Dermis microvascular lymphatic vessel endothelial cell (primary cell): ENCODE measurements at places on chromosomes 11 and 22.

GRCh38 chr11:64611869-64612646, 21.0 kb downstream of the SLC22A12 start:
- DNase-seq = no peak

GRCh38 chr22:40243891-40244290, 66.2 kb downstream of the TNRC6B start:
- no peak for DNase-seq

DNA sequence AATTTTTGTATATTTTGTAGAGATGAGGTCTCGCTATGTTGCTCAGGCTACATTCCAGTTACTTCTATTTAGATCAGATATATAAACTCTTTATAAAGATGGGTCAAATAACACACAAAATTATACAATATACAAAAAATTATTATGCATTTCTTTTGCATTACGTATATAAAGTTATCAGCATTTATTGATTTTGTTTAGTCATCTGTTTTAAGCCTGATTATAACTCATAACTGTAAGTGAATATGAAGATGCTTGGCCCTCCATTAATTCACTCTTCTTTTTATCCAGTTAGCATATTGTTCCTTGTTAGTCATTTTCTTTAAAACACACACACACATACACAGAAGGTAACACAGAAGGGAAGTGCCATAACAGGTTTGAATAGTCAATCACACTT, 14.5 kb downstream of the AQP11 start:
- no peak for DNase-seq

GRCh38 chr11:94882931-94883330, 90.4 kb downstream of the CWC15 start:
- peak; percentile 28 for DNase-seq

GRCh38 chr11:87809256-87809655, 366.0 kb downstream of the RAB38 start:
- DNase-seq = no peak

- no peak for DNase-seq
Observed at GRCh38 chr11:127268932-127269331, 268.4 kb upstream of the KIRREL3 start.

GRCh38 chr11:106706355-106706754, 311.9 kb downstream of the GUCY1A2 start:
- DNase-seq = no peak

DNA sequence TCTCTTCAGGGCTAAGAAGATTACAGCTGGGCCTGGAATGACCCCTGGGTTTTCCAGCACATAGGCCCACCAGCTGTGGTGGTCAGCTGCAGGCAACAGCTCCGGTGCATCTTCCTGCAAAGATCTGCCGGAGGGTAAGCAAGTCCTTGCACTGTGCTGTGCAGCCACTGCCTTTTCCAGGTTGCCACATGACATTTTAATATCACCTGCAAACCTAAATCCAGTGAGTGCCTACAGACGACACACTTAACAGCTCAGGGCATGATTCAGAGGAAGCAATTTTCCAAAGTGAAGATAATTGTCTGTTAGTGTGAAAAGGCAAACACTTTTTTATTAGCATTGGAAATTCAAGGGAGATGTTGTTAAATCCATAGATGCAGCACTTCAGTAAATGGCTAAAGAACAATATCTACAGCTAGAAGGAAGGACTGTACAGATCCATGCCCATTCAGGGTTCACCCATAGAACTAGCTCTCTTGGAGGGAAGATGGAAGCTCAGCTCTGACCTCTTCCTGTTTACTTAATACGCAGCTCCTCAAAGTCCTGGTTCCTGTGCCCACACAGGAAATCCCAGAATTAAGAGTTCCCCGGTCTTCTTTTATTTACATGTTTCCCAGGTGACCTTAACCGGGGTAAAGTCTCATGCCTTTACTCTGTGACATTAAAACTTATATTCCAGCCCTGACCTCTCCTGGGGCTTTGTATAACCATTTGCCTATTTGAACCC, 13.3 kb upstream of the NRIP3 start:
- DNase-seq = peak; percentile 1

- DNase-seq = no peak
Observed at GRCh38 chr11:107359701-107360100, 97.9 kb downstream of the CWF19L2 start.

DNA sequence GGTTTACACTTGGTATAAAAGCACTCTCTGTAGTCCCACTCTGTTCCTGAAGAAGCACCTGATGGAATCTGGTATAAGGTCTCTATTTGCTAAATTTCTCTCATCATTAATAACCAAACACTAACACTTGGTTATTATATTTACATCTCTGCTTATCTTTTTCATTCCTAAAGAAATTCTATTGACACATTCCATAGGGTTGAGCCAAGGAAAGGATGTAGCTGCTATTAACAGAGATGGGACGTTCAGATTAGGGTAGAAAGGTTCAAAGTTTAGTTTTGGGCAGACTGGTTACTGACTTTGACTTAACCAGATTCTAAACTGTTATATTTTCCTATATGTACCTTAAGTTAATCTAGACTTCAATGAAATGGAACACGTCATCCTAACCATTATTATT, 91.5 kb downstream of the RSF1 start:
- no peak for DNase-seq

DNA sequence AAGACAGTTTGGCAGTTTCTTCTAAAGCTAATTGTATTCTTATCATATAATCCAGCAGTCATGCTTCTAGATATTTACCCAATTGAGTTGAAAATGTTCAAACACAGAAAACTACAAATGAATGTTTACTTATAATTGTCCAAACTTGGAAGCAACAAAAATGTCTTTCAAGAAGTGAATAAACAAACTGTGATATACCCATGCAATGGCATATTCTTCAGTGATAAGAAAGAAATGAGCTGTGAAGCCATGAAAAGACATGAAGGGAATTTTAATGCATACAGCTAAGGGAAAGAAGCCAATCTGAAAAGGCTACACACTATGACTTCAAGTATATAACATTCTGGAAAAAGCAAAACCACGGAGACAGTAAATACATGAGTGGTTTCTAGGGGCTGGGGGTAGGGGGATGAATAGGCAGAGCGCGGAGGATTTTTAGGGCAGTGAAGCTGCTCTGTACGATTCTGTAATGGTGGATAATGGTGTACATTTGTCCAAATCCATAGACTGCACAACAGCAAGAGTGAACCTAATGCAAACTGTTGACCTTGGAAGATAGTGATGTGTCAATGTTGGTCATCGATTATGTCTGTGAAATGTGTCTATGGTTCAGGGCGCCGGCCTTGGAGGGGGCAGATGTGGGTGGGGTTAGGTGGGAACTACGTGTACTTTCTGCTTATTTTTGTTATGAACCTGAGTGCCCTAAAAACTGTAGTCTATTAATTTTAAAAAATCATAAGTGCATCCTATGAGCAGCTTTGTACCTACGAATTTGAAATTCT, 424.9 kb downstream of the TBC1D22A start:
- no peak for DNase-seq

- no peak for DNase-seq
Observed at GRCh38 chr11:73467505-73467904, 91.3 kb downstream of the RELT start.

GRCh38 chr11:45885274-45885920, at the start of gene MAPK8IP1:
Gene MAPK8IP1 (plus strand): TSS chr11:45885651. CDS start chr11:45885821, 170 bp downstream.
- DNase-seq = no peak

GRCh38 chr11:115626414-115626813, 122.2 kb upstream of the CADM1 start:
- DNase-seq = no peak

GRCh38 chr11:15280393-15280792, 165.7 kb downstream of the INSC start:
- DNase-seq = no peak

GRCh38 chr11:17766590-17766989, 32.0 kb downstream of the KCNC1 start:
- DNase-seq = no peak

- no peak for DNase-seq
Observed at GRCh38 chr11:13881226-13881905, 81.2 kb upstream of the SPON1 start.

DNA sequence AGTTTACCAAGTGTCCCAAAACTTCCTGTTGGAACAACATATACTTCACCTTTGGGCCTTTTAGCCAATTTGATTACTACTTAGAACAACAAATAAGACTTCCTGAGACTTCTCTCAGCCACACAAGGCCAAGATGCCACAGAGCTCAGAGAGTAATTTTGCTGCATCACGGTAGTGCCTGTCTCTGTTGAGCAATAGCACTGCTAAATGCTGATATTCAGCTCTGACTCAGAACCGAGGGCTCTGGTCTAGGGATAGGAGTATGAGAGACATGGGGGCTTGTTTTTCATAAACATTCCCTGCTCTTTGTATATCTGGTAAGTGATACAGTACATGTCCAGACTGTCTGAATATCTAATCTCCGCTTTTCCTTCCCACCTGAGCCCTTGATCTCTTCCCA, 260.4 kb upstream of the ARHGAP20 start:
- DNase-seq = no peak

DNA sequence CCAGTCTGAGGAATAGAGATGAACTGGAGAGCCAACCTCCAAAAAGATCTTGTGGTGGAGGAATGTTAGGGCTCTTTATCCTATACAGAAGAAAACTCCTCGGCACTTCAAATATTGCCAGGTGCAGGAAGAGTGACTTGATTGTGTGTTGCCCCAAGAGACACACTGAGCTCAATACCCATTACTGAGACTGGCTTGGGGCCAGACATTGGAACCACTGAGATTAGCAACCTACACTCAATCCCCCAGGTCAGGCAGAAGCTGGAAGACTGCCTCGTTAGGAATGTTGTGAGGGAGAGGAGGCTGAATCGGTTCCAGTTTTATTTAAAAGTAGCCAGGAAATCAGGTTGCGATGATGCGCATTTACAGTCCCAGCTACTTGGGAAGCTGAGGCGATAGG, 2.4 kb upstream of the SGSM3 start:
- no peak for DNase-seq

DNA sequence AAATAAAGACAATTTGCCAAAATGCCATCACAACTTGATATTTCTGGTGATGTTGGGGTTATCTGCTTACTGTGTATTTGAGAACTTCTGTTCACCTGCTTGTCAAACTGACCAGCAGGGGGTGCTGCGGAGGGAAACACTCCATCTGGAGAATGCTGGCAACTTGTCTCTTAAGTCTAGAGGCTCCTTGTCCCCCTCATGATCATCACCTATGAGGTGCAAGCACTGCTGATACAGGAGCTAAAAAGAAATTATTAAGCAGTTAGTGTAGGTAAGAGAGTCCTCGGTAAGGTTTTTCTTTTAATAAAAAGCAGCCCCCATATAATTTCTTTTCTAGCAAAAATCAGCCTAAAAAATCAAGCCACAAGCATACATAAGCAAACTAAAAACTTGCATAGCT, 32.7 kb upstream of the GLYATL1B start:
- DNase-seq = peak; percentile 2

DNA sequence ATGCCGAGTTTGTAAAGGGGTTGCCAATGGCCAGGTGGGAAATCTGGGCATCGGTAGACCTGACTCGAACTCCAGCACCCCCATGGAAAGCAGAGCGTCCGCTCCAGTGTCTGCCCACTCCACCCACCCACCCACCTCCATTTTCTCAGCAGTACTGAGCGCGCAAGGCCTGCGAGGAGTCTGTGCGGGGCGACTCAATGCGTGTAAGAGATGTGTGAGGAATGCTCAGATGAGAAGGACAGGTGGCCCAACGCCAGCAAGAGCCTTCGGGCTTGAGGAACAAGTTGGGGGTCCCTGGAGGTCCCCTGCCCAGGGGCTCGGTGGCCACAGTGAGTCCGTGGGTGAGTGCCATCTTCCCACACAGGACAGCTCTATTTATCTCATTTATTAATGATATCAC, 50.6 kb downstream of the CERK start:
- no peak for DNase-seq

DNA sequence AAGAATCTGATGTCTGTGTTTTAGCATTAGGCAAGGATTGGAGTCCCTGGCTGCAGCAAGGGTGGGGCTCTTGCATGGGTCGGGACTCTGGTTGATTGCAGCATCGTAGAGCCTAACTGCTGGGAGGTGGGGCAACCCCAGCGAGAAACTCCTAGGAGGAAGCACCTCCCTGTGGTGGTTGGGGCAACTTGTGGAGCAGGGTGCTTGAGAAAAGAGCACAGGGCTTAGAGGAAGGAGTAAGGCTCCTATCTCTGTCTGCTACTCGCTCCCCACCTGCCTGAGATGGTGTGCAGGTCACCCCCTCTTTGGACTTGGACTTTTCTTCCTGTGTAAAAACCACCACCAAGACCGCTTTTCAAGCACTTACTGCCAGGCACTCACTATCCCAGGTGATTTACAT, 15.6 kb downstream of the SREBF2 start:
- DNase-seq = no peak

GRCh38 chr11:15579287-15580001, 464.7 kb downstream of the INSC start:
- no peak for DNase-seq

DNA sequence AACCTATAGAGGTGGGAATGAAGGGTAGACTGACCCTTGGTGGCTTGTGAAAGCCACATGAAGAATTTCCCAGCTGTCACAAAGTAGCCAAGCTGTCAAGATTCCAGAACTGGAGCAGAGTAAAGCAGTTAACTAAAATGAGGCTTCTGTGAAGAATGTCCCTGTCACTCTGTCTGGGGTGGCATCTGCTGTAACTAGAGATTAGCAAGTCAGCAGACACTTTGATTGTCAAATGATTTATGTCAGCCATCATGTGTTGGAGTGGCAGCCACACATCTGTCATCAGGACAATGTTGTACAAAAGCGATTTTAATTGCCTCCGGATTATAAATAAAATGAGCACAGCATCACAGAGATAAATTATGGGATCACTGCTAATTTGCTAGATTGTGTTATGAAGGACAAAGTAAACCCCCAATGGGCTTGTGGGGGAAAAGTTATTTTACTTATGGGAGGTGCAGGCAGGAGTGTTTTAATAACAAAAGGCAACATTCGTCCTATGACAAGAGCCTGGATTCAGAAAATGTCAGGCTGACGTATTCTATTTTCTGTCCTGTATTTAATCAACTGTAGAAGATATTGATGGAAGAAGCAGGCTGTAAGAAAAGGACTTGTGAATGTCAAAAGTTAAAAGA, 270.9 kb downstream of the FAM181B start:
- no peak for DNase-seq

- DNase-seq = no peak
Observed at GRCh38 chr11:33060271-33060670, 20.9 kb downstream of the TCP11L1 start.
